Activated effector memory CD4-positive, alpha-beta T cell treated with Interleukin-2 at 50 U/mL for 16 hours (primary cell): ENCODE measurements at places on chromosomes 7 and 10.

- DNase-seq = no peak
Observed at GRCh38 chr7:126750207-126750911, 502.4 kb downstream of the GRM8 start.

DNA sequence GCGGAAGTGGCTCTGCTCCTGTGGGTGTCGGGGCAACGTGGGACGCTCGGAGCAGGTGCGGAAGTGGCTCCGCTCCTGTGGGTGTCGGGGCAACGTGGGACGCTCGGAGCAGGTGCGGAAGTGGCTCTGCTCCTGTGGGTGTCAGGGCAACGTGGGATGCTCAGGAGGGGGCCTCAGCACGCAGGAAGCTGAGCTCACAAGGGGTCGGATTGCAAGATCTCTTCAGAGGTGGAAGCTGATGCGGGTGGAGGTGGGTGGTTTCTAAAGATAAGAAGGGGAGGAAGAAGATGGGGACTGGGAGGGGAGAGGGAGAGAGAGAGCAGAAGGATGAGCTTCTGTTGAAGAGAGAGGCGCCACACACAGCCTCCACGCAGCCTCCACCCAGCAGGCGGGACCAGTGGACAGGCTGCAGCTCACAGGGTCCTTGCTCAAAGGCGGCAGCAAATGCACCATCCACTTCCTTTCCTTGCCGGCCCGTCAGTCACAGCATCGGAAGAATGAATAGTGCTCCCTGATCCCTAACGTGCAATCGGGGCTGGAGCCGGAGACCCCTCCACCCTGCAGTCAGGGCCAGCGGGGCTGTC is 78.7 kb downstream of the PTPRN2 start:
- DNase-seq = no peak

- no peak for DNase-seq
Observed at GRCh38 chr7:117995850-117996650, 122.8 kb upstream of the CTTNBP2 start.

DNA sequence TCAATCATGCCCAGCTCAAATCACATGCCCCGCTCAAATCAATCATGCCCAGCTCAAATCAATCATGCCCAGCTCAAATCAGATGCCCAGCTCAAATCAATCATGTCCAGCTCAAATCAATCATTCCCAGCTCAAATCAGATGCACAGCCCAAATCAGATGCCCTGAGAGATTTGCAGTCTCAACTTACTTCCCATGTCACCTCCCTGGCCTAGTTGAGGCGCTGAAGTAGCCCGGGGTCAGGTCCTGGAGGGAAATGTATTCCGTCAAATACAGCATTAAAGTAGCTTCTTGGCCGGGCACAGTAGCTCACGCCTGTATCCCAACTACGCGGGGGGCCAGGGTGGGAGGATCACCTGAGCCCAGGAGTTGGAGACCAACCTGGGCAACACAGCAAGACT is 15.7 kb upstream of the PRKAR1B start:
- DNase-seq = no peak

- DNase-seq = no peak
Observed at GRCh38 chr7:70344726-70345125, 746.5 kb downstream of the AUTS2 start.
